Heart right ventricle (tissue), 16 donors: ENCODE measurements at places on chromosomes 2 and 18. TPM values are rescaled to one million over a fixed set of nuclear protein-coding genes. Genes with fewer than 3 reads are reported as not detected.

GPR39 gene
- total RNA-seq: not detected

GAREM2 gene
- 1.2 TPM for total RNA-seq

SLC5A7 gene
- 0.39 TPM for total RNA-seq

METTL5 gene
- total RNA-seq: 80.2 TPM

CD8B2 gene
- not detected for total RNA-seq

MROH2A gene
- not detected for total RNA-seq

MSH2 gene
- 18.9 TPM for total RNA-seq

CCDC85A gene
- total RNA-seq: 3.7 TPM

CPO gene
- total RNA-seq: 0.35 TPM

DPP4 gene
- 3.6 TPM for total RNA-seq
